Ascending aorta (tissue), 2 donors: ENCODE measurements at places on chromosomes 4 and X. TPM values are rescaled to one million over a fixed set of nuclear protein-coding genes. Genes with fewer than 3 reads are reported as not detected.

- DNase-seq: no peak
These were observed 68.4 kb downstream of the NSG1 start for GRCh38 chr4:4455210-4455865.

GRCh38 chrX:30906726-30907125, 17.7 kb upstream of the TAB3 start:
- no peak for DNase-seq

DNA sequence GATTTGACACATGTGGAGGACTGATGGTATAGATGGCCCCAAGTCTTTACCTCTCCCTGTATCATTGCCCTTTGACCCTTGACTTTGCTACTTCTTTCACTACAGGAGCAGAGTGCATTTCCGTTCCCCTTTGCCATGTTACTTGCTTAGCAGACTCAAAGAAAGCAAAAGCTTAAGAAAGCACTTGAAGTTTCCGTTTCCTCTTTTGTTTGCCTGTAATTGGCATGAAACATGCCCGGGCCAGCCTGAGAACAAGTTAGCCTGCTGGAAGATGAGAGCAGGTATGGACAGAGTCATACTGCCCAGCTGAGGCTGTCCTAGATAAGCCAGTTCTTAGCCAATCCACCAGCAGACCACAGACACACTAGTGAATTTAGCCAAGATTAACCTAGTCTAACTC, 206.0 kb downstream of the BCOR start:
- no peak for DNase-seq

The ARHGAP4 gene
- total RNA-seq: 94.3 TPM

The CT45A5 gene
- total RNA-seq: not detected

GRCh38 chr4:82624819-82625218, 63.0 kb upstream of the TMEM150C start:
- no peak for DNase-seq

GRCh38 chr4:169220447-169220846, 50.3 kb downstream of the SH3RF1 start:
- no peak for DNase-seq

- DNase-seq: peak; percentile 78
These were observed 1.7 kb downstream of the PHF8 start for GRCh38 chrX:54042609-54043021.

GRCh38 chr4:154329939-154330338, 161.7 kb downstream of the DCHS2 start:
- no peak for DNase-seq

The H2BW1 gene
- not detected for total RNA-seq

GRCh38 chrX:6574762-6575161, 39.8 kb upstream of the VCX3A start:
- DNase-seq: no peak

The PABPC4L gene
- total RNA-seq: 1.3 TPM

GRCh38 chrX:135411893-135412292, 9.9 kb upstream of the SMIM10L2A start:
- no peak for DNase-seq

DNA sequence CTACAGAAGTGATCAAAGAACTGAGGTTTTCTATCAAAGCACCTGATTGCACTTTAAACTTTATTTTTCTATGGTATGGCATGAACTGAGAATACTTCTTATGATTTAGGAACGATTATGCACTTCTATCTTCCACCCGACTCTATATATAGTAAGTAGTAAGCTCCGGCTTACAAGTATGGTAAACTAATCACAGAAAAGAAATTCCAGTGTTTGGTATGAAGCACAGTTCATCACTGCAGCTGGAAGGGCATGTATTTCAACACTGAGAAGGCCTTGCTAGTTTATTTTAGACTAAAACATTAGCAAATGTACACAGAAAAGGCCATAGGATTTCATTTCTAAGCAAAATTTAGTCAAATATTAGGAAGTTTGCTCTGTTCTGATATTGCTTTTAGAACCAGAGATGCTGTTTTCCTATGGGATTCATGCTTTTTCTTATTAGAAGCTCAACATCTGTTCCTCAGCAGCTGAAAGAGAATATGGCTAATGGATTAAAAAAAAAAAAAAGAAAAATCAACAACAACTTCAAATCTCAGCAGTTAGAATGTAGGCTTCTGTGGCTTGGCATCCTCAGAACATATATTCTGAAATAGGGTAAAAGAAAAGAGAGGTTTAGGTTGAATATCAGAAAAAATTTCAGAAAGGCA, 273.5 kb downstream of the C4orf33 start:
- no peak for DNase-seq

DNA sequence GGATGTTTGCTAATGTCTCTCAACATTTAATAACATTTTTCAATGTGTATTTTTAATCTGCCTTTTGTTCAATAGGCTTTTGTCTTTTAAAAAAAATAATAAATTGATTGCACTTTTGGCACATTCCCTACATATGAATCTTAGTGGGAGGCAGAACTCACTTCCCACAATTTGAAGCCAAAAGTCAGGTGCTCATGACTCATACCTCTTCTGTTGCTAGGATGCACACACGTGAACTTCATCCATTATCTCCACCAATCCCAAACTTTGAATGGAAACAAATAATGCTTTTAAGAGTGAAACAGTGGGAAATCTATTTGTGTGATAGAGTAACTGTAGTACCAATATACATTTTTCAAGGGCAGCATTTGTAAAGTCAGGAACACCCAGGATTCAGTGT, 260.5 kb downstream of the IQCM start:
- no peak for DNase-seq

- no peak for DNase-seq
These were observed 67.0 kb downstream of the UCHL1 start for GRCh38 chr4:41323706-41324105.

The GLRB gene
- total RNA-seq: 8.4 TPM

The HPSE gene
- total RNA-seq: 1.7 TPM

The XAGE1A gene
- not detected for total RNA-seq

DNA sequence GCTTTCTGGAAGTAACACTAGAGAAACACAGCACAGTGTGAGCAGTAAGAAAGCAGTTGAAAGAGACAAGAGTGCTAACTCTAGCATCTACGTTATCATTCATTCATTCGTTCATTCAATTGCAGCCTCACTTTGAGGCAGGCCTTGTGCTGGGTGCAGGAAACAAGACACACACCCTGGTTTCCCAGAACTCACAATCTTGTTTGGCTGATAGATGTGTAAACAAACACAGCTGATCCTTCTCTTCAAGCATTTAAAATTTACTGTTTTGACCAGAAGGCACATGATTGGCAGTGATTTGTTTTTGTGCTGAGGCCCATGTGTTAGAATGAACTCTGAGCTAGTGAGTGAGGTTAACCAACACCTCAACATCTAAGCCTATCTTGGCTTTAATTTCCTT, 20.4 kb upstream of the TBC1D9 start:
- DNase-seq: no peak

GRCh38 chr4:76963131-76963750, 13.7 kb downstream of the SEPTIN11 start:
- no peak for DNase-seq

The TTC29 gene
- total RNA-seq: not detected

- DNase-seq: no peak
These were observed 153.8 kb upstream of the AGA start for GRCh38 chr4:177596035-177596434.

GRCh38 chr4:81106150-81106549, 75.6 kb downstream of the BMP3 start:
- DNase-seq: no peak

GRCh38 chr4:153616006-153616555, 68.0 kb upstream of the TLR2 start:
- DNase-seq: no peak

The HERC5 gene
- 0.32 TPM for total RNA-seq

DNA sequence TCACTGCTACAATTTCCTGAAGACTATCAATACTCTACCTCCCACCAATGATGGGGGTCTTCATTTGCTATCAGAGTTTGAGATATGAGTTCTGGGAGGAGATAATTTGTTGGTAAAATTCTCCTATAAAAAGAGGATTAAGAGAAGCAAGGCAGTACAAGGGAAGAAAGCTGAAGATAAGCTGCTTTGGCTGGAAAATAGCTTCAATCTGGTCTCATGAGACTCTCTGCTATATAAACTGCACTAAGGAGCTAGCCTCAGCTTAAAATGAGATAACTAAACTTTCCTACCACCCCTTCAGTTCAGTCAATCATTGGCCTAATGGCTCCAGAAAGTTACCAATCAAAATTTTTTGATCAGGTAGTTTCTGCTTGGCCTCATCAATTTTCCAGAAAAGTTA, 2105.0 kb downstream of the ARAP2 start:
- DNase-seq: no peak

The CLDN34 gene
- not detected for total RNA-seq

DNA sequence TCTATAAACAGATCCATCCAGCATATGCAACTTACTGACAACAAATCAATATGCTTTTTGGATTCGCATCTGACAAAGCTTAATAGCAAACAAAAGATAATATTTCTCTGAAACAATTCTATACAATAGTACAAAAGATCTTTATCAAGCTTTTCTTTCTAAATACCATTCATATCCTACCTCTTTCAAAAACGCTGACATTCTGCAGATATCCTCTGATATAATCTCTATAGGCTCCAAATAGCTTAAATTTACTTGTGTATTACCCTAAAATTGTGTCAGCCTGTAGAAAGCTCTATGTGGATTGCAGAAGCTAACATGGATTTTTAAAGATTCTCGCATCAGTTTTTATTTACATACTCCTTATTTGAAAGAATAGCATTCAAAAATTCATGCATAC, 260.6 kb downstream of the GASK1B start:
- no peak for DNase-seq

- no peak for DNase-seq
These were observed 91.6 kb upstream of the PLAC1 start for GRCh38 chrX:134749706-134750445.

The NUP54 gene
- total RNA-seq: 20.2 TPM

The NXF3 gene
- total RNA-seq: not detected

DNA sequence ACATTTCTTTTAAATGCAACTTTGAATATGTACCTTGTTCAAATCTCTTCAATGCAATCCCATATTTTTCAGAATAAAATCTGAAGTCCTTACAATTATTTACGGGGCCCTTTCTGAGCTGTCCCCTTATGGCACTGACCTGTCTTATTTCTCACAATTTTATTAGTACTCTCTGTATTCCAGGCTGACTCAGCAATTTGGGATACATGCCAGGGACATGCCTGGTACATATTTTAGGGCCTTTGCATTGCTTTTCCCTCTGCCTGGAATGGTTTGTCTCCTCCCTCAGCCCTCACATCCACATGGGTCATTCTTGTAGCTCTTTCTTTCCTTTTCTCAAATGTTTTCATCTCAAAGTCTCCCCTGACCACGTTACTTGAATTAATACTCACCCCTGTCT, 172.2 kb upstream of the TECRL start:
- DNase-seq: no peak

DNA sequence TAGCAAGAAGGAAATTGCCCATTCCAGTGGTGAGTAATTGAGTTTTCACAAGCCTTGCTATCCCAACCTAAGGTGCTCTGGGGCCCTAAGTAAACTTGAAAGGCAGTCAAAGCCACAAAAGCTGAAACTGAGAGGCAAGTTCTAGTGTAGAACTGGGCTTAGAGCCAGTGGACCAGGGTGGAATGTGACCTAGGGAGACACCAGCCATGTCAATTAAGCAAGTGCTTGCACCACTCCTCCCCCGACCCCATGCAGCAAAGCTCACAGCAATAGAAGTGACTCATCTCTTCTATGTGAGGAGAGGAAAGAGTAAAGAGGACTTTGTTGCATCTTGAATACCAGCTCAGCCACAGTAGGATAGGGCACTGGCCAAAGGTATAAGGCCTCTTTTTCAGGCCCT, 486.1 kb upstream of the POU3F4 start:
- no peak for DNase-seq

The RAB9B gene
- 0.43 TPM for total RNA-seq

The GABRA4 gene
- total RNA-seq: 0.11 TPM

- DNase-seq: no peak
These were observed 33.8 kb downstream of the TNIP3 start for GRCh38 chr4:121130326-121130660.

GRCh38 chr4:24894846-24895245, 18.0 kb downstream of the CCDC149 start:
- DNase-seq: no peak

- no peak for DNase-seq
These were observed 107.2 kb downstream of the TBCK start for GRCh38 chr4:106208481-106209460.

- DNase-seq: no peak
These were observed 94.5 kb downstream of the FNIP2 start for GRCh38 chr4:158863296-158863695.

DNA sequence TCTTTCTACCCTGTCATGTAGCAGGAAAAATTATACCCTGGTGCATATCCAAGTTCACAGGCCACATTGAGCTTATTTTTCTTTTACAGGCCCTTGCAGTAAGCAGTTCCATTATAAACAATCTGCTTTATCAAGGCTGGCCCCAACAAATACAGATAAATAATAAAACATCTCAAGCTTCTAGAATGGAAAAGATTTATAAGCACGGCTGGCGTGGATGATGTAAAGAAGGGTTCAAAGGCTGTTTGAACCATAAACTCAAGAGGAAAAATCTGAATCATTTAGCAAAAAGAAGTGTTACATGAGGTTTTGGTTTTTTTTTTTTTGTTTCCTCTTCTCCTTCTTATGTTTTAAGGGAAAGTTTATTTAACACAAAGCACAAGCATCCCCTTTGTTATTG, 109.7 kb downstream of the UNC5C start:
- DNase-seq: no peak

The USP17L19 gene
- not detected for total RNA-seq

GRCh38 chrX:139931646-139932072, 1.2 kb downstream of the ATP11C start:
- DNase-seq: no peak

The USP51 gene
- total RNA-seq: 9.0 TPM

The TMEM150C gene
- total RNA-seq: 5.4 TPM

- no peak for DNase-seq
These were observed 155.7 kb downstream of the CHIC2 start for GRCh38 chr4:53908661-53909078.

The NHSL2 gene
- 58.1 TPM for total RNA-seq

GRCh38 chr4:150117094-150117493, 38.8 kb downstream of the DCLK2 start:
- DNase-seq: no peak

The NPNT gene
- total RNA-seq: 43.1 TPM

GRCh38 chr4:70559211-70559830, 32.7 kb upstream of the AMBN start:
- DNase-seq: no peak
